CD4-positive, alpha-beta T cell treated with Interleukin-6 at 100 ng/mL for 8 hours (primary cell): ENCODE measurements at places on chromosomes 7 and 10.
A peak's percentile ranks its signal among the peaks of the same experiment; 100 is the strongest.

DNA sequence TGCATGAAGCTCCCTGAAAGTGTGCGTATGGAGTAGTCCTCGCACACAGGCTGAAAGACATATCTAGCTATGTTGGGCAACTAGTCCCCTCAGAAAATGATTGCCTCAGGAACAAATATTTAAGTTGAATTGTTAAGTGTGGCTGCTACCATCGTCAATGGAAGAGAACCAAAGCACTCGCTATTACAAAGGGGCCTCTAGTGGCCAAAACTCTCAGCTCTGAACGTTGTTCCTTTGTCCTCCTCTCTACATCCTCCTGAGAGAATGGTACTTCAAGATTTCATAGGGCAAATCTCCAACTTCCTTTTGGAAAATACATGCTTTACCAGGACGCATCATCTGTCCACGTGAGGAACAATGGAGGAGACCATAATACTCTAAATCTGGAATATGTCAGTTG, 209.9 kb downstream of the NRG3 start:
- no peak for DNase-seq

DNA sequence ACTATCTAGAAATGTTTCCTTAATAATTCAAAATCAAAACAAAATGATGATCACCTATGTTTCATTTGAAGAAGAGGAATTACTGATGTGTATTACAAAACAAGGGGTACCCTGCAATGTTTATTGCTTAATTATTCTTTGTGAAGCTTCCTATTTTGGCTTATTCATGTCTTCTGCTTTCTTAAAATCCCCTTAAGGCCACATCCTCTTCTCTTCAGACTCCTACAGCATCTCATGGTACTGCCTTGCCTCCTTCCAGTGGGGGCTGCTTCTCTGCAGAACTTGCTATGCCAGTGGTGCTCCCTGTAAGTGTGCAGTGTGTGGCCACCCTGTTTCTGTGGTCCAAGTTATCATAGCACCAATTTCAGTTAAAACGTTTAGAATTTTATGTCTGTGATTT, 35.0 kb downstream of the CCDC146 start:
- no peak for DNase-seq

DNA sequence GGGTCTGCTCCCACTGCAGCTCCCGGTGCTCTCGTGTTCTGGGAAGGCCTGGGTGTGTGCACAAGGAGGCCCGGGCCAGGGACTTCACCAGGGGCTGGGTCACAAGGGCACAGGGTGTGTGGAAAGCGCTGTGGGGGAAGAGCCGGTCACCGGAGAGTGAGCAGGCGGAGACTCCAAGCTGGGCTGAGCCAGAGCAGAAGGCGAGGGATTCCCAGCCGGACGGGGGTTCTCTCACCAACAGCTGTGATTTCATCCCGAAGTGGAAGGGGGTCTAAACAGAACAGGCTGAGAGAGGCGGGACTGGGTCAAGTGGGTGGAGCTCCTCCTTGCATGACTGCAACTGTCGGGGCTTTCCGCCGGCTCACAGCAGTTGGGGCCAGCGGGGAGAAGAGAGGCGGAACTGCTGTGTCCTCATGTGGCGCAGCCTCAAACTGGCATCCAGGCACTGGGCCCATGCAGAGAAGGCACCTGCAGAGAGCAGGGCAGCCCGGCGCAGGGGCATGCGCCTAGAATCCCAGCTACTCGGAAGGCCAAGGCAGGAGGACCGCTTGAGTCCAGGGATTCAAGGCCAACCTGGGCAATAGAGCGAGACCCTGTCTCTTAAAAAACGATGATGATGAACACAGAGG, 7.6 kb upstream of the ORAI2 start:
- peak; percentile 88 for DNase-seq

DNA sequence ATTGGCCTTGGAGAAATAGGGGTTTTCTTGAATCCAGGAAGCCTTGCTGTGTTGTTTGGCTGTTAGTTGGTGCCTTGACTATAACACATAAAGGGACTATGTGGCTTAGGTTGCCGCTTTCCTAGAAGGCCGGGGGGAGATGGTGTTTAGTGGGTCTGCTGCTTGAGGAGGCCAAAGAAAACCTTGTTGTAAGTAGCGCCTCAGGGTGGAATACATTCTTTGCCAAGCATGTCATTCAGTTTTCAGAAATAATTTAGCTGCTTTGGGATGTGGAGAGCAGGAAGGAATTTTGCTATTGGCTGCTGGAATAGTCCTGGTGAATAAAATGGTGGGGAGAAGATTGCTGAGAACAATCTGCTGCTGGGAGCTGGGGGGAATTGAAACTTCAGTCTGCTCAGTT, 132.9 kb upstream of the WNT16 start:
- DNase-seq = no peak

- DNase-seq = no peak
Observed at GRCh38 chr10:25753776-25754175, 180.3 kb upstream of the MYO3A start.

- DNase-seq = no peak
Observed at GRCh38 chr10:14616955-14617730, 157.6 kb downstream of the FAM107B start.

GRCh38 chr7:27575613-27576012, 87.1 kb downstream of the HIBADH start:
- no peak for DNase-seq

DNA sequence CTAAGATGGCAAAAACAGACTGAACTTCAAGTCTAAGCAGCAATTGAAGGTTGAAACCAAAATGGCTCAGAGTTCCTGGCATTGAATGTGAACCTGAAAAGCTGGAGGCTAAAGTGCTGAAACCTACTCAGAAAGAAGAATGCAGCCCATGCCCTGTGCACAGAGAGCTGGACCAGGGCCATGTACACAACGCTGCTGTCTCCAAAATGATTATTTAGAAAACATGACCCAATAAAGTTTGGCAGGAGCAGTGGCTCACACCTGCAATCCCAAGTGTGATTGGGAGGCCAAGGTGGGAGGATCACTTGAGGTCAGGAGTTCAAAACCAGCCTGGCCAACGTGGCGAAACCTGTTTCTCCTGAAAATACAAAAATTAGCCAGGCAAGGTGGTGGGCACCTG, 158.9 kb downstream of the AKR1D1 start:
- no peak for DNase-seq

DNA sequence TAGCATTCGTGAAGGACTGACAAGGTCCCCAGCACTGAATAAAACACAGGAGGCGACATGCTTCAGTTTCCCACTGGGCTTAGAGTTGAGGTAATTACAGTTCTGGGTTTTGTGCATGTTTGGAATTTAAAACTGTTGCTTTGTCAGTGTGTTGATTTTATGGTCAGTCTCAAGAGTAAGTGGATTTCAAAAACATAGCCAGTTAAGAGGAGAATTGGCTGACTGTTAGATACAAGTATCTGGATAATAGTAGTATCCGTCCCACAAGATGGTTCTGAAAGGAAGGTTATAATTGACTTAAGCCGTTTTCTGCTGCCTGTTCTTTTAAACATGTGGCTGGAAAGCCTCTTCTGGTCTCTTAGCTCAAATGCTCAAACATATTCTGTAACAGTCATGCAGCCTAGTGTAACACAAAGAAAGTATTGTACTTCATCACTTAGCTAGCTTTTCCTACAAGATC, 170.9 kb downstream of the POLR1F start:
- no peak for DNase-seq

DNA sequence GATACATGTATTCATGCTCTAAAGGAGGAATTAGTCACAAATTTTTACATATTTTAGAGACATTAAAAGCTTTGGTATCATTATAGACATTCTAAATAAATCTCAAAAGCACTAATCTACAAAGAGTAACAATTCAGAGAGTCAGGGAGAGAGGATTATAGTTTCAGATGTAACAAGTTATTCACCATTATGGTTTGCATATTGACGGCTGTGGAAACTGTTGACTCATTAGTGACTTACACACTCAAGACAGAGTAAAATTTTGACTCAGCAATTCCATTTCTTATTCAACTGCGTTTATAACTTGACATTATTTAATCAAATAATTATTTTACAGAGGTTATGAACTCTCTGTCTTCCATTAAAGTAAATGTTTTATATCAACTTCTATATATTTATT, 95.4 kb upstream of the SEMA3C start:
- no peak for DNase-seq

DNA sequence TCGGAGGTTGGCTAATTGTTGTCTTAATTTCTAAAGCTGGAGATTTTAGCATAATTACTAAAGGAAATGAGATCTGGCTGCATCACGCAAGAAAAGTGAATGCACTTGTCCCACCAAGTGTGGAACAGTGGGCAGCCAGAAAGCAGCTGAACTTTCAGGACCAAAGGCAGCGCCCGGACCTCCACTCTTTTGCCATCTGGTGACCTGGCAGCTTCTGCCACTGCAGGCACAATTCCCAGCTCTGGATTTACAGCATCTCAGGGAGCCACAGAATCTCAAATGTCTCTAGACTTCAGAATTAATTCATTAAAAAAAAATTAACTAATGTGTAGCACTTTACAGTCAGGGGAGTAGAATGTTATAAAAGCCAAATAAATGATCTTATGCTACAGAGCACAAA, 14.7 kb upstream of the OGDHL start:
- DNase-seq = no peak

DNA sequence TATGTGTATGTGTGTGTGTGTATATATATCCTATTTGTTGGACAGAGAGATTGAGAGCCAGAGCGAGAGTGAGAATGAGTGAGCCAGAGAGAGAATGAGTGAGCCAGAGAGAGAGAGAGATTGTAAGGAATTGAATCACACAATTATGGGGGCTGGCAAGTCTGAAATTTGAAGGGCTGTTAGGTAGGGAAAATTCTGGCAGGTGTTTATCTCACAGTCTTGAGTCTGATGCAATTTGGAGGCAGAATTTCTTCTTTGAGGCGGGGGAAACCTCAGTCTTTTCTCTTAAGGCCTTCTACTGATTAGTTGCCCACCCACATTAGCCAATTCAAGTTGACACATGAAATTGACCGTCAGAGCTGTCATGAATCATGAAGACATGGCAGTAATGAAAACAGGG, 41.0 kb upstream of the WASL start:
- DNase-seq = no peak

GRCh38 chr7:99141841-99142726, 1.8 kb downstream of the SMURF1 start:
- DNase-seq = peak; percentile 68

DNA sequence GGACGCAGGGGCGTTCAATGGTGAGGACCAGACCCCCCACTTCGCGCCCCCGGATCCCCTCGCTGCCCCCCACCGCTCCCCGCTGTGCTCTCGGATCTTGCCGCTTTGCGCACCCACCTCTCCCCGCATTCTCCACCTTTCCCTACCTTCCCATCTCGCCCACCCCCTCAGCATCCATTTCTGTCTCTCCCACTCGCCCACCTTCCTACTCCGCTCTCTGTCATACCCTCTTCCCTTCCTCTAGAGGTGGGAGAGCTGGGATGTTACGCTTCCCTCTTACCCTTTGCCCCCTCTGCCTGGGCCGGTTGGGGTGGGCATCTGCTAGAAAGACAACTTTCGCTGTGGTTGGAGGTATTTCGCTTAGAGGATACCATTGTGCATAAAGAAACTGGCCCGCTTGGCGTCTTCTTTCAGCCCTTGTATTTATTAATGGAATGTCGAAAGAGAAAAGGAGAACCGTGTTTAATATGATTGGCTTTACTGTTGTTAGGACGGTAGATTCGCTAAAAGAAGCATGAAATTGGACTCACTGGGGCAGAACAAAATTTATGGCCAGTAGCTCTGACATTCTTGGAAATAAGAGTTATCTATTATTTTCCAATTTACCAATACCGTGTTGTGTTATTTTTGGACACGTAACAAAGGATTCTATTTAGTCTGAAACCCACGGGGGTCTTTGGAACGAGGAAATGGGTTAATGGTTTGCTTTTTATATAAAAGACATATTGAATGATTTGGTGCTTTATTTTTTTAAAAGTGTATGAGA, 873 bp downstream of the PRKAR2B start:
- DNase-seq = no peak

- DNase-seq = no peak
Observed at GRCh38 chr7:137734221-137734620, 112.6 kb downstream of the DGKI start.

DNA sequence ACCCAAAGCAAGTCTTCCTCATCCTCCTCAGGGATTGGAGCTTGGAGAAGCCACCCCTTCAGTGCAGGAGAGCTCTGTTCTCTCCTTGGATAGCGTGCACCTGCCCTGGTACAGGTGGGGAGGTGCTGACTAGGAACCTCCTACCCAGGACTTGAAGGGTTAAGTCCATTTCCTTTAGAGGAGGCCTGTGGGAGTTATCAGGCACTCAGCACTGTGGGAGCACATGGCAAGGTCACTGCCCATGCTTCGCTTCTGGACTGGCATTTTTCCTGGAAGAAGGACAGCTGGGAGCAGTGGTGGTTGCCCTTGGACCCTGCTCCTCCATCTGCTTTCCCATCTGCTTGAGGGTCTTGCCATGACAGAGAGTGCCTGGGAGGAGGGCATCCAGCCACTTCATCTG, 142.8 kb downstream of the CXCL12 start:
- no peak for DNase-seq

- DNase-seq = no peak
Observed at GRCh38 chr10:23834091-23834490, 374.8 kb upstream of the KIAA1217 start.

DNA sequence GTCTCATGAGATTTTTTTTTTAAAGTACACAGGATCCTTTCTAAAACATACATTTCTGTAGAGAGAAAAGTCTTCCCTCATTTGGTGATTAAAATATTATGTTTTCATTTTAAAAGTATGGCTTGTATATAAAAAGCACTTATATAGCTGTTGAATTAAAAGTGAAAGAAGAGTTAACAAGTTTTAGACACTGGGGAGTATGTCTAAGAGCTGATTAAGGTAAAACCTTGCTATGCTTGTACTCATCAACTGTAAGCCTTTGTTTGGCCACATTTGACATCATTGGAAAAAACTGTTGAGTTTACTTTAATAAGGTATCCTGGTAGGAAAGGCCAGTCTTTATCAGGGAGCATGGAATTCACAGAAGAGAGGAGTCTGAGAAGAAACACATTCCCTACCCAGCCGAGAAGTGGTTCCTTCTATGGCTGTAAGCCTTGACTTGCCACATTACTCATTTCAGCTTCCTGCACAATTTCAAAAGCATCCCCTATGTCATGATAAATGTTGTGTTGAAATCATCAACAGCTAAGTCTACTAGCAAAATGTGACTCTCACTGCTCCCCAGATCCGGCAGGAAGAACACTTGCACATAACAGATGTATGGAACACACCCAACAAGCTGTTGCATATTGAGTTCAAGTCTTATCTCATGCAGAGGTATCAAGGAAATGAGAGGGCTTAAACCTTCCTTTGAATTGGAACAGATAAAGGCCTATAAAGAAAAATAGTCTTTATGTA, 171.8 kb upstream of the CDK1 start:
- no peak for DNase-seq

- DNase-seq = no peak
Observed at GRCh38 chr7:122896509-122896908, 10.2 kb upstream of the CADPS2 start.

- DNase-seq = no peak
Observed at GRCh38 chr10:35532141-35532540, 73.0 kb upstream of the GJD4 start.

DNA sequence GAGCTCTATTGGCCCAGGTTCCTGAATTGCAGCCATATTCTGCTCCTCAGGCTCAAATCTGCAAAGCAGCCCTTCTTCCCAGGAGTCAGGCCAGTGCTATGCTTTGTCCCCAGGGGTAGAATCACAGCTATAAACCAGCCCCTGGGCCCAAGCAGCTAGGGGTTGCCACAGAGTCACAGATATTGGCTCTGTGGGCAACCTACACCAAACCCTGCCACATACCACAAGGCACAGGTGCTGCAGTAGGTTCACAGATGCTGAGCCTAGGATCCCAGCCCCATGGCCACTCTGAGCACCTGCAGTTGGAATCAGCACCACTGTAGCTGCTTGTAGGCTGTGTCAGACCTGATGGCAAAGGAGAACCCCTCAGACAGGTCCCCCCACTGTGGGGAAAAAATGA, 43.1 kb upstream of the CAMK2B start:
- no peak for DNase-seq
